ENCODE measurements at places on chromosomes 7 and 10.

DNA sequence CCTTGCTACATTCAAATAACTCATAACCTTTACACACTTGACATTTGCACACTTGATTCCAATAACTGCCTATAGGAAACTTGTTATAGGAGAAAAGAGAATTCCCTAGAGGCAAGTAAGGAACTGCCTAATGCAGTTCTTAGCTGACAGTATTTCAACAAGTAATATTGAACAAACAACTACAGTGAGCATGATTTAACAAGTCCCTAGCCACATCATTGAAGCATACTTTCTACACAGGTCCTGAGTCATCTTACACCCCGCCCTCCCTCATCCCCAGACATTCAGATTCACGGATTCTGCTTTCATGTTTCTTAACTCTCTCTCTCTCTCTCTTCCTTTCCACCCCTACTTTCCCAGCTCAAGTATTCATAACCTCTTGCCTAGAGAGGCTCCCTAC lies 153.5 kb downstream of the LSM5 start:
- DNase-seq, result no peak

DNA sequence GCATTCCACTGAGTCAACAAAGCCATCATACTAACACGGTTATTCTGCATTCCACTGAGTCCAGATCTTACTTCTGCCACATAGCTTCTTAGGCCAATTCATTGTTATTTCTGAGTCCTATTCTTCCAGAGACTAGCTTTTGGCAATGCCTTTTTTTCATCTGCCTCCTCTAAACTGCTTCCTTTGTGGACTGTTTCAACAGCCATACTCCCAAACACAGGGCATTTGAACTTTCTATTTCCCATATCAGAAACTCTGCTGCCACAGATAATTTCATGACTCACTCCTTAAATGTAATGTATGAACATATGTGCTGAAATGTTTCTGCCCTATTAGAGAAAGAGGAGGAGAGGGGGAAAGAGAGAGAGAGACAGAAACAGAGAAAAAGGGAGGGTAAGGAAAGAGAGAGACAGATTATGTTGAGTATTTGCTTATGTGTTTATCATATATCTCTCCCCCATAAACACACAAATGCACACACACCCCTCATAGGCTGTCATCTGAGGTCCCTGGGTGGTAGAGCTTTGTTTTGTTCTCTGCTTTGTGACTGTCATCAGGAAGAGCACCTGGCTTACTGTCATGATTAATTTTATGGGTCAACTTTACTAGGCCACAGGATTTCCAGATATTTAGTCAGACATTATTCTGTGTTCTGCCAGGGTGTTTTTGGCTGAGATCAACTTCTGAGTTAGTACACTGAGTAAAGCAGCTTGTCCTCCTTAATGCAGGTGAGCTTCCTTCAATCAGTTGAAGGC lies 308.0 kb upstream of the KCND2 start:
- DNase-seq, result no peak

DNA sequence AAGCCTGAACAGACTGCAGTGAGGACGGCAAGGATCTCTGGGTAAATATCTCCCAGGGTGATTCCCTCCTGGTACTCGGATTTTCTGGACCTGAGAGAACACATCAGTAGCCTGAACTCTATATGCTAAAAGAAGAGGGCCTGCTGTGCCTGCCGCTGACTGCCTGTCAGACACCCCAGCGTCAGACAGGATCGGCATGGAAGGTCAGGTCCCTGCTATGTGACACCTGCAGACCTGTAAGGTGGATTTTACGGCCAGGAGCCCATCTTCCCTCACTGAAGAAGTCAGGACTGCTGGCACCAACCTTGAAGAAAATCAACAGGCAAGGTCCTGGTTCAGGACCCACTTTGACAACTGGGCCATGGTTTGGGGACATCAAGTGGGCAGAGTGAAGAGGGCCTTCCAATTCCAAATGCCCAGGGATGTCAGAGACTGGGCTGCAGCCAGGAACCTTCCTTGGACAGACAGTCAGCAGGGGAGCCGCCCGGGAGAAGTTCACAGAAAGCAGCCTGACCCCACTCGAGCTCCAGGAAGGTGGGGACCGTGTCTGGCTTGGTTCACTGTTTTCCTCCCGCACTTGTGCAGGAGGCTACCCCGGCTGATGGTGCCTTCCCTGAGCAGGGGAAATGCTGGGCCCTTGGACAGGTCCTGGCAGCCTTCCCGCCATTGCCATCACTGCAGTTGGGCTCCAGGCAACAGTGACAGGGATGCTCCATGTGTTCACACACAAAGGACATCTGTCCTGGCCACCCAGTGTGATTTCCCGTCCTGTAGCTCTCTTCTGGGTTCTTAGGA lies 91.8 kb upstream of the LANCL2 start:
- DNase-seq, result no peak

GRCh38 chr10:95392217-95392584 lies 101.4 kb upstream of the PDLIM1 start:
- DNase-seq, result no peak

DNA sequence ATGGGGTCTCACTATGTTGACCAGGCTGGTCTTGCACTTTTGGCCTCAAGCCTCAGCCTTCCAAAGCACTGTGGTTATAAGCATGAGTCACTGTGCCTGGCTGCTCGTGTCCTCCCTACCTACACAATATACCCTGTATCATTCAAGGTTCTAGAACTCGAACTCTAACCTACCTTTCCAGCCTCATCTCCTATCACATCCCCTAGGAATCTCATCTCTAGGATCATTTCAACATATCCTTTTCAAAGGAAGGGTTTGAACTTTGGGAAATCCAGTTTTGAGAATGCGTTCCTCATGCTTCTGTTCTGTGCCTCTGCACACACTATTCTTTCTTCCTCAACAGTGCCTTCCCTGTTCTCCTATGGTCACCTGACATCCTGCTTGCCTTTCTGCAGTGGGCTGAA lies 87.8 kb upstream of the RHEB start:
- no peak for DNase-seq

Measured in activated T-cell treated with anti-CD3 and anti-CD28 coated beads for 1 hour (primary cell).